Activated naive CD4-positive, alpha-beta T cell treated with Interleukin-2 at 50 U/mL for 16 hours (primary cell): ENCODE measurements at places on chromosomes 4 and X.

DNA sequence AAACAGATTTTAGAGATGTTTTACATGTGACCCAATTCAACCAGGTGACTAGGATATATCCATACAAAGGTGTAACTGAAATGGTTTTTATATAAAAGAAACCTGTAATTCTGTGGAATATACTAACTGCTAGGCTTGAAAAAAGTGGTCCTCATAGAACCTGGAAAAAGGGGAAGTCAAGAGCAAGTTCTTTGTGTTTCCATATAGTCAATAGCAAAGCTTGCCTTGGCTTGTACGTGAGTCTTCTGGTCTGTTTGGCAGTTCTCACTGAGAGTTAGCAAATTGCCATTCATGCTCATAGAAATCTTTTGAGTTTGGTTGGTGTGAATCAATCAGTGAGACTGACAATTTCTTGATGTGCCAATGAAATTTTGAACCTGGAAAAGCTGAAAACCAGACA, 79.4 kb upstream of the SMIM10 start:
- DNase-seq, result no peak

- DNase-seq, result no peak
These were observed 50.0 kb upstream of the FAM9C start for GRCh38 chrX:13094374-13094773.

- DNase-seq, result no peak
These were observed 56.6 kb downstream of the AMELX start for GRCh38 chrX:11349661-11350337.

GRCh38 chr4:66097218-66097617, 426.9 kb upstream of the EPHA5 start:
- no peak for DNase-seq

DNA sequence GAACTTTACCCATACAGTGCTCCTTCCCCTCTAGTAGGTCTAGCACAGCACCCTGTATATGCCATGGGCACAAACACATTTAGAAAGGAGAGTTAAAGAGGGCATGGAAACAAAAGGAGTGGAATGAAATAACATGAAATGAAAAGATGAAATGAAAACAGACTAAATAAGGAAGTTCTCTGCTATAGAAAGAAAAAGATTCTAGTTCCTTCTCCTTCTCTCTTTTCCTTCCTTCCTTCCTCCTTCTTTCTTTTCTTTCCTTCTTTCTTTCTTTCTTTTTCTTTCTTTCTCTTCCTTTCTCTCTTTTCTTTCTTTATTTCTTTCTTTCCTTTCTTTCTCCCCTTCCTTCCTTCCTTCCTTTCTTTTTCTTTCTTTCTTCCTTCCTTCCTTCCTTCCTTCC, 2197.4 kb downstream of the PCDH7 start:
- no peak for DNase-seq

DNA sequence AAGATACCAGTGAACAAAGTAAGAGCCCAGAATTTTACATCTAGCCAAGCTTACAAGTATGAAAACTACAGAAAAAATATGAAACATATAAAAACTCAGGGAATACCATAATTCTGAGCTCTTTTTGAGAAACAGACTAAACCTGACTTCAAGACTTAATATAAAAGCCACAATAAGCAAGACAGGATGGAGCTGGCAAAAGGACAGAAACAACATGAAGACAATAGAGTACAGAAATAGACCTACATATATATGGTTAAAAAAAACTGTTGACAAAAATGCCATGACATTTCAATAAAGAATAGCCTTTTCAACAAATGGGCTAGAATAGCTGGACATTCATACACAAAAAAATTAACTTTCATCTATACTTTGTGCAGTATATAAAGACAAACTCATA, 49.4 kb downstream of the UBA6 start:
- DNase-seq, result no peak

DNA sequence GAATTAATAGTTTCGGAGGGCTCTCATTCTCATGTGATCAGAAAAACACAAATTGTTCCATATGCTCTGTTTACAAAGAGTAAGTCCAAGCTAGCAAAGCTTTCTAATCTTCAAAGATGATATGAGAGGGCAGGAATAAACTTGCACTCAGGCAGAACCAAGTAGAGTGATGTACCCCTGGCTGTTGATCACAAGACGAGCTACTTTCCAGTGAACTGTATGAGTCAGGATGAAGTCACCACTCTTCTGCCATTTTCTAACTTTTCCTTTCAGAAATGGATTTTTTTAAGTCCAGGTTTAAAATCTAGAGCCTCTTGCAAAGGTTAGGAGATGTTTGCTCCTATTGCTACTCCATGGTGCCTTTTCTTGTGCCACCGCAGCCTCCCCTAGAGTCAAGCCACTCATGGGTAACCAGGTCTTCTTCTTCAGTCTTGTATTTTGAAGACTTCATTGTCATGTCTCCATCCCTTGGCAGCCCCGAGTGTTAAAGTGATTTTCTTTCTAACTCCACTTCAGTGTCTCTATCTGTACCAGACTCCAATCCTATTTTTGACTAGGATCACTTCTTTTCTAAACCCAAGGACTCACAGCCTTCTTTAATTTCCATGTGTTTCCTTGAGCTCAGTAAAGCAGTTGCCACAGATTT, 171.9 kb upstream of the GALNT7 start:
- DNase-seq, result no peak

- no peak for DNase-seq
These were observed 92.3 kb downstream of the BCOR start for GRCh38 chrX:40005292-40006011.

- no peak for DNase-seq
These were observed 10.0 kb downstream of the MSL3 start for GRCh38 chrX:11768039-11768438.

GRCh38 chrX:10420134-10420533, 200.3 kb downstream of the MID1 start:
- DNase-seq, result no peak

GRCh38 chrX:108122748-108123147, 31.2 kb downstream of the ATG4A start:
- DNase-seq, result no peak

GRCh38 chrX:116009861-116010710, 160.5 kb upstream of the AGTR2 start:
- DNase-seq, result no peak

DNA sequence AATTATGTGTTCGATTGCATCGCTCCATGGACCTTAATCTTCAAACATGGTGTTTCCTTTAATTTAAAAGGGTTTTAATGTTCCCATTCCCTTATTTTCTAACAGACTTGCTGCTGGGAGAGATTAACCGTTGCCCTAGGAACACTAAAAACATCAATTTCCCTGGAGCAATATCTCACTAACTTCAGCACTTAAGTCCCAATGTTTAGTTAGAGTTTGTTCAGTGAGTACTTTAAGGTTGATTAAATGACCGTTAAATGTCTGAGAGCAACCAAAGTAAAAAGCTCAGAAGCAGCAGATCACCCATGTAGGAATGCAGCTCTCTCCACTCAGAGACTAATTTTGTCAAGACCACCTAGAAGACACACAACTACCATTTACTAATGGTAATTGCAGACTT, 111.2 kb upstream of the PDE5A start:
- no peak for DNase-seq

GRCh38 chr4:83371936-83372335, 37.3 kb upstream of the HPSE start:
- no peak for DNase-seq
